ENCODE measurements at places on chromosomes 16 and 17.

DNA sequence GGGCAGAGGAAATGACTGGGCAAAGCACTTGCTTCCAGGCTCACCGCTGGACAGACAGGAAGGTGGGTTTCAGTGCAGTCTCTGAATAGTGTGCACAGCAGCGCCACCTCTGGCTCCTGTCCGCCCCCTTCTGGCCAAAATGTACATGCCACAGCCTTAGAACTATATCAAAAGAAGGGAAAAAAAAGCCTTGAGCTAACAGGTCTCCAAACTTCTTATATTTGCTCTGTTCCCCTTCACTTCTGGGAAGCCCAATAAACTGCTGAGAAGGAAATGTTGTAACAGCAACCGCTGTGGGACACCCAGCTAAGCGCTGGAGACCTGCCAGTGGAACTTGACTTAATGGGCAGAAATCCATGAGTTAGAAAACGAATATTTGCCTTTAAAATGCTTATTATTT, 17.5 kb downstream of the COG7 start:
- peak; percentile 5 for DNase-seq

DNA sequence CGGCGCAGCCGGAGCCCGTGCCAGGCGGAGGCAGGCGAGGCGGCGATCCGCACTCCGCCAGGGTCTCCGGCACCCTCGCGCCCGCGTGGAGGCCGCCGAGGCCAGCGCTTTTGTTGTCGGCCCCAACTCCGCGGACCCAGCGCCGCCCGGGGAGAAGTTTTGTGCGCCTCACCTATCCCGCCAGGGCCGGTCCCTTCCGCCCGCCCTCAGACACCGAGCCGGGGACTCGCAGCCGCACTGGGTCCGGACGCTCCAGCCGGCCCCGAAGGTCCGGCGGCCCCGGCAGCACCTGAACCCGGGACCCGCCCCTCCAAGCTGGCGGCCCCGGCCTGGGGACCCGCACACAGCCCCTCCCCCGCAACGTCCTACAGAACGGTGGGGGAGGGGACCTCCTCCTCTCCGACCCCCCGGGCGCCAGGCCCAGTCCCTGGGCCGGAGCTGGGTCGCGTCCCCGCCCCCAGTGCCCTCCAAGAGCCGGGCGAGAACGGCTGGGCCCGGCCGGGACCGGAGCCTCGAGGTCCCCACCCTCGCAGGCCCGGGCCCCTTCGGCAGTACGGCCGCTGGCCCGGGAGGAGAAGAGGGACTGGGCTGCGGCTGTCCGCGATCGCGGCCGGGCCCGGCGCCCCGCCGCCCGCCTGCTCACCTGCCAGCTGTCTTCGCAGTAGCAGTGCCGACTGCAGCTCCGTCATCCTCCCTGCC, 698 bp downstream of the UBE2G1 start:
- no peak for DNase-seq

DNA sequence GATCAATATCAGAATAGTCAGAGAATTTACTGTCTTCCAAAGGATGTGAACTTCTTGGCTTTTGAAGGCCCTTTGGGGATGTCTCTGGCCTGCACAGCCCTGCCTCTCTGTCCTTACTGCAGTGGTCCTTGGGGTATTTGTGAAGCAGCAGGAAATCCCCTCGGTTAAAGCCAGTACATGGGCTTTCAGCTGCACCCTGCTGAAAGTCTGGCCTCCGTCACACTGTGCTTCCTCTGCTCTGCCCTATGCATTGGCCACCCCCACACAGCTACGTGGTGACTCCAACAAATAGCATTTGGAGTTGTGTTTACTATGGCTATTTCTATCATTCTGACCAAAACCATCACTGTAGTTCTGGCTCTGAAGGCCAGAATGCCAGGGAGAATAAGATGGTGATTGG, 21.2 kb downstream of the SYCE1L start:
- DNase-seq: no peak

DNA sequence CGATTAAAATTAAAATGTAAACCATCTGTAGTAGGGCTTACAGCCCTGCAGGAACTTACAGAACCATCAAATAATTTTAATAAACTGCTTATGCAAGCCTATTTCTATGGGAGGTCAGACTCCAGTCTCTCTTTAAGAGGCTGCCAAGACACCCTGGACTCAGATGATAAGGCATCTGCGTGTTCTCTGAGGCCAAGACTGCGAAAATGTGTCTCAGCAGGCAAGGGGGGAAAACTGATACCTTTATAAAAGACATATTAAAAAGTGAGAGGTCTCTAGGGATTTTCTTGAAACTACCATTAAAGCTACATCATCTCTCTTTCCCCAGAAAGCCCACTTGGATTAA, 32.2 kb downstream of the MPHOSPH6 start:
- DNase-seq: no peak

DNA sequence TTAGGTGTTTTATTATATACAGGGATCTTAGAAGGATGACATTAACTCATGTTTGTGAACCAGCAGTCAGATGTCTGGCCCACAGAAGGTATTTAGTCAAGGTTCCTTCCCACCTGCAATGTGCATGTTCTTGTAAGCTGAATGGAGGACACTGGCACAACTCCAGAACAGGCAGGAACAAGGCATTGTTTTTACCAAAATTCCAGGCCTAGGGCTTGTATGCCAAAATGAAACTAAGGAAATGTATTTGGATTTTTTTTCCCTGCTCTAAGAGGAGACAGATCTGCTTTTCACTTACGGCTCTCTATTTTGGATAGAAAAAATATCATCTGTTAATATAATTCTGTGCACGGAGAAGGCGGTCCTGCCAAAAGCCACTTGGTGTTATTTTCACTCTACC, 312.5 kb downstream of the GRIN2A start:
- no peak for DNase-seq

DNA sequence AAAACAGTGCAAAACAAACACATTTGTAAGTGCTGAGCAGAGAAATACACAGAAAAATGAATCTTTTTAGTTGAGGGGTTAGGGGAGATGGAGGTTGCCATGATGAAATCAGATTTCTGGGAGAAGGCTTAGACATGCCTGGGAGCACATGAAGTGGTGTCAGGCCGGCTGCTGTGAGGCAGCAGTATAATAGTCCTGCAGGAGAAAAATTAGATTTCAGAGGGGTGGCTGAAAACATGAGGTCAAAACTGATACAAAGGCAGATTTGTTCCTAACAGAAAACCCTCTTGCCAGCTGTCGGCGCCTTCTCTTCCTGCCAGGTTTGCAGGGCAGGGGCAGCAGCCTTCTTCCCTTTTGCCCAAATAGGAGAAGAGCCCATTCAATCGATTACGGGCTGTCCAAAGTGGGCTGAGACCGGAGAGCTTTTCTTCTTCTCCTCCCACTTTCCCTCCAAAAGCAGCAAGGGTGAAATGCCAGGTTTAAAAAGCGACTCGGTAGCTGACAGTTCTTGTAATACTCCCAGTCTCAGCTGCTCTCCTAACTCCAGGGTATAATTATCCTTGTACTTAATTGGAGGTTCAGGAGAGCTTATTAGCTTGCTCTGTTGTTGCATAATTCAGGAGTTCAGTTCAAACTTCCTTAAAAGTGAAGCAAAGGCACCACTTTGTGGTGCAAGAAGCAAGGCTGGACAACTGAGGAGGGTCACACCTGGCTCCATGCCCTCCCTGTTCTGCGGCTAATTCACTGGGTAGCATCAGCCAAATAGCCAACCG, 80.0 kb downstream of the PCTP start:
- DNase-seq: no peak

DNA sequence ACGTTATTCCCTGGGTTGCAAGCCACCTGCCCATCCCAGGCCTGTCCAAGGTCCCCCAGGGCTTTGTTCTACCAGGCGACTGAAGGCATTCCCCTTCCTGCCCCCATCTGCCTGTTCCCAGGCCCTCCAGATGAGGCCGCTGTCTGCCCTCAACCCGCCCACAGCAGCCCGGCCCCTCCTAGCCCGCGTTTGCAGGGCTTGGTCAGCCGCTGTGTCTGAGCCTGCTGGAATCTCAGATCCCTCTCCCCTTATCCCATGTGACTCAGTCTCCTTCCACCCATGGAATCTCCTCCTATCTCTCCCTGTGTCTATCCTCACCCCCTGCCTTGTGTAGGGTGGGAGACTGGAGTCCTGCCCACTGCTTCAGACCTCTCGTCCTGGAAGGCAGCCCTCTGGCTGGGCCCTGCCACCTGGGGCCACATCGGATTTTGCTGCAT, 186.0 kb upstream of the TNRC6C start:
- DNase-seq: peak; percentile 25

- DNase-seq: no peak
These were observed 46.6 kb downstream of the MYH10 start for GRCh38 chr17:8583954-8584353.

GRCh38 chr16:67397036-67397801, 3.9 kb upstream of the TPPP3 start:
- no peak for DNase-seq

- no peak for DNase-seq
These were observed 349.3 kb downstream of the WWOX start for GRCh38 chr16:78448658-78449271.

GRCh38 chr16:80947708-80948625, 58.7 kb downstream of the CMC2 start:
- no peak for DNase-seq

DNA sequence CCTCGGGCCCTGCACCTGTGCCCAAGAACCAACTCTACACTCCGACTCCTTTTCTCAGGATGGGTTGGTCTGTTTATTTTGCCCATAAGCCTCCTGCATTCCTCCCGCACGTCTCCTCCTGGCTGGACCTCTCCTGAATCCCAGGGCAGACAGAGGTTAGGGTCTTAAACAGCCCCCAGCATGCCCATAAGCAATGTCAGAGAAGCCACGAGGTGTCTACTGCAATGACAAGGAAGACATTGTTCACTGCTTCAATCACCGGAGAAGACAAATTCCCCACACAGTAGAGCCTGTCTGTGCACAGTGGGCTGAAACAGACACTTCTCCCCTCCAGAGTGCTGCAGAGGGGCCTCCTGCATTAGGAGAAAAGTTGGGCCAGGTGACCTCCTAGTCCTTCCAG, 230.6 kb upstream of the RPL38 start:
- DNase-seq: no peak

DNA sequence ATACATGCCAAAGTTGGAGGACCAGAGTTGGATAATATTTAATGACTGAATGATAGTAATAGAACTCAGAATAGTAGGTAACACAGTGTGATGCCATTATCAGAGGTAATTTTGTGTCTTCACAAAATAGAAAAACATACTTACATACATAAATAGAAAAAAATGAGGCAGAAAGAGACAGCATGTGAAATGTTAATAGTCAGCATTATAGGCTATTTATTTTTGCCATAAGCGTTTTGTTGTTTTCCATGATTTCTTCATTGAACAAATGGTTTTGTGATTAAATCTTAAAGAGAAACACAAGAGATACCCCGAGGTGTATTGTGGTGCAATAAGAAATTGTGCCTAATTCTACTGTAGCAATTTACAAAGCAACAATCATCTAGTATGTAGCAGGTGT, 626.3 kb downstream of the KCNJ2 start:
- DNase-seq: no peak

GRCh38 chr17:19762515-19762961, 14.4 kb upstream of the ALDH3A1 start:
- no peak for DNase-seq

GRCh38 chr16:19837331-19837980, 47.2 kb downstream of the GPRC5B start:
- DNase-seq: peak; percentile 94

- DNase-seq: no peak
These were observed 8.8 kb downstream of the ENGASE start for GRCh38 chr17:79083191-79083971.

DNA sequence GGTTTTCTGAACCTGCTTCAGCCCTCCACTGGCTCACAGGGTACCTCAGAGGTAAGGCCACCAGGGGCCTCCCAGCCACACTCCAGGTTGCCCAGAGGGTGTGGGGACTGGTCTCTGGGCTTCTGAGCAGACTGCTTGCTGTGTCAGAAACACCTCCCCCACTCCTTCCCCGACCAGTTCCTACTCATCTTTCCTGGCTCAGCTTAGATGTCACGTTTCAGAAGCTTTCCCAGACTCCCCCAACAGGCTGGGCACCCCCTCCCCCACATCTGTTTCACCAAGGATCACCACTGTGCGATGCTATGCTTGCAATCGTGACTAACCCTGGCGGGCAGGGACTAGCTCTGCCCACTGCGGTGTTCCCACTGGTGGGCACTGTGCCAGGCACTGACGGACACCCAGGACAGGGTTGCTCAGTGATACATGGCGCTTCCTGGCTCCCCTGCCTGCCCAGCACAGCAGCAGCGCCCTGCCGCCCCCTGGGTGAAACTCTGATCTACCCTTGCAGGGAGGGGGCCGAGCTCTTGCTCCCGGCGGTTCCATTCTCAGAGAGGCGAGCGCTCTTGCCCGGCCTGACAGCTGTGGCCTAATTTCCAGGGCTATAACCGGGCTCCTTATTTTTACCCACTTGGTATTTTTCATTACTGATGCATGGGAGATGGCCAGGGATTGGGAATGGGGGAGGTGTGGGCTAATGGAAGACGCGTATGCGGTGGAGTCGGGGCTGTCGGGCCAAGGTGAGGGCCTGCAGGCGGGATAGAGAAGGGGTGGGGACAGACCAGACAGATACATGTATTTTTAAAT, 29.4 kb upstream of the MTSS2 start:
- peak; percentile 91 for DNase-seq

DNA sequence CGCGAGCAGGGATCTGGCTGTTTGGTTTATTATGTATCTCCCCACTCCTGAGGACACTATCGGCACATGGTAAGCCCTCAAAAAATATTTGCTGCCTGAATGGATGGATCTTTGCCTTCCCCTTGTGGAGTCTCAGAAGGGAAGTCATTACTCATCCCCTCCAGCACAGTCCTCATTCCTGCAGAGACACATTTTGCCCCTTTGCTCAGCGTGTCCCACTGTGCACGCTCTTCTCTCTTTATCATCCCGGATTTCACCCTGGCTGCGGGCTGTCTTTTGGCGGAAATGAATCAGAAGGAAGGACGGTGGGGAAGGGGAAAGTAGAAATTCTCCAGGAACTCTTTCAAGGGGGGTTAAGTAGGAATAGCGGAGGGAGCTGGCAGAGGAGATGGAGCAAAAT, 125.2 kb upstream of the CDC42EP4 start:
- no peak for DNase-seq

GRCh38 chr16:53768167-53768566, 64.2 kb downstream of the FTO start:
- DNase-seq: no peak
